Stimulated activated CD4-positive, alpha-beta T cell treated with anti-CD3 and anti-CD28 coated beads, Interleukin-1b, Interleukin-23, amount 100 ng/mL, for 4 hours (primary cell): ENCODE measurements at places on chromosomes 4 and X.

DNA sequence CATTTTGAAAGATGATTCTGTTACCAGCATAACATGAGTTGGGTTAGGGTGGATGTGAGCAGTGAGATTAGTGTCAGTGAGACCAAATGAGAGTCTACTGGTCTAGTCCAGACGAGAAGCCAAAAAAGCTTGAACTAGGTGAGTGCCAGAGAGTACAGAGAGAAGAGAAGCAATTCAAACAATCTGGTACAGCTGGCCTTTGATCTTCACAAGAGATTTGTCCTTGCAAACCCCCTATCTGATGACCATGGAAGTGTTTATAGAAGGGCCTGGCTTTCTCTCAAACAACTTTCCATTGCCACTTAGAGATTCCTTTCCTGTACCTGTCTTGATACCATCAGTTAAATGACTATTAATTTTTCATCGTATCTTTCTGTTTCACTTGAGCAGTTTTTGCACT lies 128.5 kb downstream of the PPA2 start:
- no peak for DNase-seq

DNA sequence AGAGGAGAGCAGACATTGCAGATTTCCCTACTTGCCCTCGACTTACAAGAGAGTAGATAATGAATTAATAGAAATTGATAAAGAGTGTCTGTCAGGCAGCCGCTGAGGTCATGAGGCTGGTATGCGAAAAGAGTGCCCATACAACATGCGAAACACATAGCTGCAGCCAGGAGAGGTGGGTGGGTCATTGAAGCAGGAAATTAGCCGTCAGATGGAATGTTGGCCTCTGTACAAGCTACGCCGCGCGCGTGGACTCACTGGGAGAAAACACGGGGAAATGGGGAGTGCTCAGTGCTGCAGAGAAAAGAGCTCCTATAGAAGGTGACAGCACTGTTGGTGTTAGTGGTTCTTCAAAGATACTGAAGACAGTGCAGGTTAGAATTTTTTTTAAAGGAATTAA lies 125.1 kb downstream of the RAPGEF2 start:
- no peak for DNase-seq

DNA sequence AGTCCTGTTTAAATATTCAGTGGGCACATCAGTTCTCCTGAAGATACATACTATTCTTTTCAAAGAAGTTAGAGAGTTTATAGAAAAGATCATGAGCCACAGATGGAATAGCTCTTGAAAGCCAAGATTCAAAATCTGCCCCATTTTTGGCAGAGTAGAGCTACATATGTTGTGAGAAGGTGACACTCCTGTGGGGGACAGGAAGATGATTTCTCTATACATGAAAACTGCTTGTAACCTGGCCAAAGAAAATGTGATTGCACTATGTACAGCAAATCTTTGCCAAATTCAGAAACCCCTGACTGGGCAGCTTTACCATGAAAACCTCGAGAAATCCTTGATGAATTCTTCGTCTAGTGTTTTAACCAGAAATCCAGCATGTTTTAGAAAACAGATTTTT lies 44.9 kb downstream of the GPM6A start:
- no peak for DNase-seq

GRCh38 chr4:93469560-93469959 lies 359.0 kb upstream of the ATOH1 start:
- no peak for DNase-seq

DNA sequence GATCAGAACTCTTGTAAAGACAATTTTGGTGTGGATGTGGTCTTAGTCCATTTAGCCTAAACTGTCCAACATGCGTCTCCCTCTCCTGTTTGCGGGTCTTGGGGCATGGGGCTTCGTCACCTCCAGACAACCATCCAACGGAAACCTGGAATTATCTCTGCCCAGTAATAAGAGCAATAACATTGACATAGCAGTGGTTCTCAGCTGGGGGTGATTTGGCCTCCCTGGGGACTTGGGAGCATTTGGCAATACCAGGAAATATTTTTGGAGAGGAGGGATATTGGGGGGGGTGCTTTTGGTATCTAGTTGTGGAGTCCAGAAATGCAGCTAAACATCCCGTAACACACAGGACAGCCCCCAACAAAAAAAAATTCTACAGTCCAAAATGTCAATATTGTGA lies 47.2 kb downstream of the SEL1L3 start:
- no peak for DNase-seq

GRCh38 chr4:153346563-153346962 lies 2.1 kb downstream of the MND1 start:
- no peak for DNase-seq

DNA sequence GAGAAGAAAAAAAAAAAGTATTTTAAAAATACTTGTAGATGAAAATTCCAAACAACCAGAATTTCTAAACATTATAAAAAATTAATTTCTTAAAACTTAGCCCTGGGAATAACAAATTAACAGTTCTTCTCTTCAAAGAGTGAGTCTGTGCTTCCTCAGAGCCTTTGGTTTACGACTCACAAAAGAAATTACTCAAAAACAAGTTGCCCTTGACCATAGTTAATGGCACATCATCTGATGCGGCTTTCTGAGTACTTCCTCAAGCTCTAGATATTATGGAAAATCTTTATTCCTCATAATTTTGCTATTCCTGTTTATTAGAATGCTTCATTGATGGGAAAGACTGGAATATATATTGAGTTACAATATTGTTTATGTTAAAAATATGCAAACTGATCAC lies 23.7 kb downstream of the TAPT1 start:
- no peak for DNase-seq

DNA sequence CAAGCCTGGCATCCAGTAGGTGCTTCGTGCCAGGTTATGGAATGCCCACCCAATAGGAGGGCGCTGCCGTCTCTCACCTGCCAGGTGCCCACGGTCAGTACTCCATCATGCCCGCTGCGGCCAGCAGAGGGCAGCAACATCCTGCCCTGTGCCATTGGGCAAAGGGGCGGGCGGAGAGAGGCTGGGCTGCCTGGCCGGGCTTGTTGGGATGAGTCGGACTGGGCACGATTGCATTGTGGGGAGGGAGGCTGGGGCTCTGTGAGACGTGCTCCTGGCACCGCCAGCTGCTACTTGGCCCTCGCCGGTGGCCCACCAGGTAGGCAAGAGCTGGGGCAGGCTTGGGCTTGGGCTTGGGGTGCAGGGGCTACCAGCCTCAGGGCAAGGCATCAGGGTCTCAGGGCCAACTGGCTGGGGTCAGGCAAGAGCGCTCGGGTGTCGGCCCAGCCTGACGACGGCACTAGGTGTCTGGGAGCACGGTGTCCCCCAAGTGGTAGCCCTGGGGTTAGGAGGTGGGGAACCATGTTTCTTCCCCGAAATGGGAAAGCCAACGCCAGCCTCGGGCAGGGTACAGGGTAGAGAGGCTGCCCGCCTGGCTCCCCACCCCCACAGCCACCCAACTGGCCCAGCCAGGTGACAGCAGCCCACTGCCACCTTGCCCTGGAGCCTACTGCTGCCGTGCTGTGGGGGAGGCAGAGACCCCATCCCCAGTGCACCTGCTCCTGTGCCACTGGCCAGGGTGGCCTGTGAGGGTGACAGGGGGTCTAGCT lies at the start of gene PLXNB3:
Gene PLXNB3 (plus strand): TSS at position 261 of the 767 bp plus-strand sequence. CDS start 1,287 bp downstream, outside the sequence.
- DNase-seq, result peak; percentile 68
